Fibroblast of skin of left biceps (primary cell): ENCODE measurements at places on chromosomes 11 and 22.

- DNase-seq = peak; percentile 72
These were observed 87.0 kb upstream of the THY1 start for GRCh38 chr11:119509969-119510401.

- DNase-seq = peak; percentile 55
These were observed 18.6 kb upstream of the SCARF2 start for GRCh38 chr22:20456064-20456721.

DNA sequence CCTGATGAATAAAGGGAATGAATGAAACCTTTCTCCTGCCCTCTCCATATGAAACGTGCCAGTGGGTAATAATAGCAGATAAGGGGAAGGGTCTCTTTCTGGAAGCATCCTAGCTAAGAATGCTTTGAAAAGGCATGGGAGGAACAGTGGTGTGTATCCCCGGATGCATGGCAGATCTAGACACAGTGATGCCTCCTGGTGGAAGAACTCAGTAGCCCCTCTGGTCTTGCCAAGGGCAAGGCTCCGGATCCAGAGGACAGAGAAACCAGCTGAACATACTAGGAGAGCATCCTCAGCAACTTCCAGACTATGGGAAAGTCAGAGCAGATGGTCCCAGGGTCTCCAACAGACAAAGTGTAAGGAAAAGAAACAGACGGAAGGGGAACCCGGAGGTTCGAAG, 6.4 kb downstream of the BAIAP2L2 start:
- no peak for DNase-seq

DNA sequence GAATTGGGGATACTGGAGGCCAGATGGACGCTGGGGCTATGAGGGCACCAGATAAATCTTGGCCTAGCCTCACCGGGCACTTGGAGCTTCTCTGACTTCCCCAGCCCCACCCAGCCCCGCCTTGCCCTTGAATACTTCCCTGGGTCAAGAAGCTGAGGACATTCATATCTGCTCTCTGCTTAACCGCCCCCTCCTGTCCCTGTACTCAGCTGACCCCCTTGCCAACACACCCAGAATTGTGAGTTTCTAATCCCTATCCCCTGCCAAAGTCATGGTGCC, 22.0 kb downstream of the FADS3 start:
- DNase-seq = no peak

- DNase-seq = no peak
These were observed 7.9 kb upstream of the OR56B4 start for GRCh38 chr11:6099577-6099976.

- no peak for DNase-seq
These were observed 684 bp downstream of the TNFRSF13C start for GRCh38 chr22:41925783-41926460.

- DNase-seq = no peak
These were observed 29.7 kb upstream of the KRTAP5-6 start for GRCh38 chr11:1667121-1667850.

GRCh38 chr11:72069200-72069599, 11.1 kb downstream of the NUMA1 start:
- no peak for DNase-seq

- DNase-seq = no peak
These were observed 15.6 kb upstream of the ARHGEF17 start for GRCh38 chr11:73292525-73292894.

DNA sequence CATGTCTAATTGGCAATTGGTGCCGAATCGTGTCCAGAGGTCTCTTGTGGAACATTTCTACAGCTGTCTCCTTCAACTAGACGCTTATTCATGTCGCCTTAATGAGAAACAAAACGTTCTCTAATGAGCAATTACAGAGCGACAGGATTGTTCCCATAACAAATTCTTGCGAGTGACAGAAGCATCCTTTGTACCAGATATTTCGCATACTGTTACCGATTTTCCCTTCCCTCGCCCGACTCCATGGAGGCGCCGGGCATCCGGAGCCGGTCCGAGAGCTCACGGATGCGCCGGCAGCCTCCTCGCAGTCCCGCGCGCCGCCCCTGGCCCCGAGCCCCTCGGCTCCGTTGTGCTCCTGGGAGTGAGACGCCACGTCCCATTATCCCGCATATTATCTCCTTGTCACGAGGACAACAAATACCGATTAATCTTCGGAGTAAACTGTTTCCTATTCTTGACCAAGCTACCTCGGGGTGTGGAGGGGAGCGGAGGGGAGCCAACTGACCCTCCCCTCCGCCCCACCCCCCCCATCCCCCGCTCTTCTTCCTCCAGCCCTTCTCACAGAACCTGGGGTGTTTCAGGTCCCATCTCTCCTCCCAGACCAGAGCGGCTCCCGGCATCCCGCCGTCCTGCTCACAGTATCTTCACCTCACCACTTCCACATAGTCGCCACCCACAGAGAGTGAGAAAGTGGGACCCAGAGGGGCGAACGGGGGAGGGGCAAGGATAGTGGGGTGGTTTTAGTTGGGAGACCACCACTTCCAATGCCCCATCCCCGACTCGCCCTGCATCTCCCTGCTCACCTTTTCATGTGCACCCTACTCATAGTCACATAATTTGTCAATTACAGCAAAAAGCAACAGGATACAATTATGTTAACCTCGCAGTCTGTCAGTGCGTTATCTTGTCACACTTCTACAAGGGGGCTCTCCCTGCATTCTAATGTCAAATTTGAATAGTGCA, 11.4 kb downstream of the PAX6 start:
- DNase-seq = no peak

- no peak for DNase-seq
These were observed 19.3 kb upstream of the XKR3 start for GRCh38 chr22:16844529-16844928.

DNA sequence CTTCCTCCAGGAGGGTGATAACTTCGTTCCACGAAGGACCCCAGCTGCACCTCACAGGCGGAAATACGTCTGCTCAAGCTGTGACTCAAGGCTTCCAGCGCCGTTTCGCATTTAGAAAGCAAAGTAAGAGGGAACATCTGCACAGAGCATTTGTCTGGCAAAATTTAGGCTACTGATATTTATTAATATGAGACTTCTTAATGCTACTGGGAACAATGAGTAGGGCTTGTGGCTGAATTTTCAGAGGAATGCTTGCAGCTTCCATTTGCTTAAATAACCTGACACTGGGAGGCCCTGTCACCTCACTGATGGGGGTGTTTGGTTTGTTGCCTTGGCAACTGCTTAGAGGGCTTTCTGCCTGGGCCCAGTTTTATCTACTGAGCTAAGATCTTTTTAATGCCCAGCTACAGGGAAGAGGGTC, 14.7 kb upstream of the ST14 start:
- DNase-seq = no peak

DNA sequence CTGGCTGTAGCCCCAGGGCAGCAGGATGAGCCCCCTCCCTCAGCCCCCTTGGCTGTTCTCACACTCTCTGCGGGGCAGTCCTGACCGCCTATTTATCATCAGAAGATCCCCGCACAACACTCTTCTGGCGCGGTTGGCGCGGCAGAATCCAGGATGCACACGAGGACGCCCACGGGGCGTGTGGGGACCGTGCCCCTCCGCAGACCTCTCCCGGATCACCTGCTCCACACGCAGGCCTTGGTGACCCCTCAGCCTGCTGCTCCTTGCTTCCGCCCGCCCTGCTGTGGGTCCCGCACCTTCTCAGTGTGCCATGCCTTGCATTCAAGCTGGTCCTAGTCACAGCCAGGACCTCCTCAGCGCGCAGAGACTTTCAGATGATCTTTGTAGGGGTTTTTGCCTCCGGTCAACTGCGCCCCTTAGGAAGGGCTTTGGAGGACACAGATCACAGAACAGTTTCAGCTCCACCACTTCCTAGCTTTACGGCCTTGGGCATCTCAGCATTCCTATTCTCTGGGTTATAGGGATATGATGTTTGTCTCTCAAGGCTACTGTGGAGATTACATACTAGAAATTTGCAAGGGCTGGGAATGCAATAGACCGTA, 841 bp upstream of the TUB start:
- DNase-seq = no peak

DNA sequence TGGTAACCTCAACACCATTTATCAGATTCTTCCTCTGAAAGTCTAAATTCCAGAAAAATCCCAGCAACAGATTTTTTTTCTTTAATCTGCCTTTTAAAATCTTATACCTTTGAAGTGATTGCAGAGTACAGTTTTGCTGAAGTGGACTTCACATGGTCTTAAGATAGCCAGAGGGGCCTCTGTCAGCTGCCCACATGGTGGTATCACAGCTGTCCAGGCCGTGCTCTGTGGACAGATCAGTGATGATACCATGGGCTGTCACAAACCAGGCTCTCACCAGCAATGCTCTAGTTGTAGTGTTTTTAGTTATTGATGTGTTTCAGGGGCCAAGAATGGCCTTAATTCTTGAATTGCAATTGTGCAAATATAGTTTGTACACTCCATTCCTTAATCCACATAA, 44.0 kb downstream of the PARVA start:
- no peak for DNase-seq

- peak; percentile 20 for DNase-seq
These were observed 182.8 kb downstream of the C11orf87 start for GRCh38 chr11:109604481-109605400.

DNA sequence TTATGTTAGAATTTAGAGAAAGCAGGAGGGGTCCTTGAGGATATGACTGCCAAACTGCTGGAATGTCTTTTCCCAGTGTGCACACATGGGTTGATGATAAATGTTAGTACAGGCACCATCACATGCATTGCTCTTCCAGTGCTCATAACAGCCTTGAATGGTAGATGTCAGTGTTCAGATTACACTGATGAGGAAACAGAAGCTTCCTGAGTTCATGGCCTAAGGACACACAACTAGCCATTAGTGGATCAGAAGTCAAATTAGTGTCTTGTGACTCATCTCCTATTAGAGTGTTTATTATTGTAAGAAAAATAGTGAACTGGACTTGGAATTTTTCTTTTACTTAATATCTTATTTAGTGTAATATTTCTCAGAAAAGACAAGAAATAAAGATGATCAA, 241.5 kb downstream of the DDX10 start:
- no peak for DNase-seq

- no peak for DNase-seq
These were observed at the start of gene OR51A4 for GRCh38 chr11:4947505-4947904. TSS of gene OR51A4 (minus strand) at chr11:4947605. CDS start at chr11:4947100, 505 bp downstream.

DNA sequence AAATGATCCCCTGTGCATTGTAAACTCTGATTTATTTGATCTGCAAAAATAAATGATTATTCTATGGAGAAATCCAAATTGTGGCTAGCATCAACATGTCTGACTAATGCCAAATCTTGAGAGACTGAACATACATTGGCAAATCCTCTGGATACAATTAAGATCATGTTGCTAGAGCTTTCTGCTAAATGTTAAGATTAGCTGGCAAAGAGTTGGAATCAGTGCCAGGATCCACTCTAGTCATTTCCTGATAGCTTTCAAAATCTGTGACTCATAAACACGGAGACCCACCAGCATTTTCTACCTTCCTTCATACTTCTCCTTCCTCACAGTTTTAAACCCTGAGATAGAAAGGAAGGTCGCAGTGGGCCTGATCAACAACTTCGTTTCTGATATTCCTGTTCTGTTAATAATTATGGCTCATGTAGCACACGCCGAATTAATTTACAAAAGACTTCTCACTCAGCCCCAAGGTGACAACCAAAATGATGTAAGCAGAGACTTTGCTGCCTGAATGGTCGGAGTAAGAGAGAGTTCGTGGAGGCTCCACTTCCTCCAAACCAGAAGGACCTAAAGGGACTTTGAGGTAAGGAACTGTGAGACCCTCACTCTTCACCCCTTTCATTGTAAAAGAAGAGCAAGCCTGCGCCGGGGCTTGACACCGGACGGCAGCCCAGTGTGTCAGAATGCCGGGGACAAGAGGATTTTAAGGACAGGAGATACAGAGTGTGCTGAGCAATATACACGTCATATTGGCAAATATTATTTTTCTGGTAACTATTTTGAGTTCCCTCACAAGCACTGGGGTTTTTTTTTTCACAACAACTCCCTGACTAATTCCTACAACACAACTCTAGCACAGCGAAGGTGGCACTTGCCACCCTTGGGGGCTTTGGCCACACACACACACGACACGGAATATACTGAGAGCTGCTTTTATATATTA, 42.0 kb downstream of the SERPINH1 start:
- DNase-seq = peak; percentile 81

DNA sequence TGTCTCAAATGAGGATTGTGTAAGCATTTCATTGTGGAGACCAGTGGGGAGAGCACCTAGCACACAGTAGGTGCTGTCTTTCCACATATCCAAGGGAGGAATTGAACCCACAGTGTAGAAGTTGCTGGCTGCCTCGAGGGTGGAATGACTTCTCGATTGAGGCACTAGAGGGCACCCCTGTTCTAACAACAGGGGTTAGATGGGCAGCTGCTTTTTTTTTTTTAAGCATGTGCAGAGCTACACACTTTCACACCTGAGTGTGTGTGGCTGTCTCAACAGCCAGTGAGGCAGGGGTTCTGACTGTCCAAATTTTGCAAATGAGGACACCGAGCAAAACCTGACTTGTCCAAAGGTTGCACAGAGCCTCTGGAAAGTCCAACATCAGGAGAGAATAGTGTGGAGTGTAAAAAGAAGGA, 118.2 kb upstream of the CRYBB3 start:
- no peak for DNase-seq

DNA sequence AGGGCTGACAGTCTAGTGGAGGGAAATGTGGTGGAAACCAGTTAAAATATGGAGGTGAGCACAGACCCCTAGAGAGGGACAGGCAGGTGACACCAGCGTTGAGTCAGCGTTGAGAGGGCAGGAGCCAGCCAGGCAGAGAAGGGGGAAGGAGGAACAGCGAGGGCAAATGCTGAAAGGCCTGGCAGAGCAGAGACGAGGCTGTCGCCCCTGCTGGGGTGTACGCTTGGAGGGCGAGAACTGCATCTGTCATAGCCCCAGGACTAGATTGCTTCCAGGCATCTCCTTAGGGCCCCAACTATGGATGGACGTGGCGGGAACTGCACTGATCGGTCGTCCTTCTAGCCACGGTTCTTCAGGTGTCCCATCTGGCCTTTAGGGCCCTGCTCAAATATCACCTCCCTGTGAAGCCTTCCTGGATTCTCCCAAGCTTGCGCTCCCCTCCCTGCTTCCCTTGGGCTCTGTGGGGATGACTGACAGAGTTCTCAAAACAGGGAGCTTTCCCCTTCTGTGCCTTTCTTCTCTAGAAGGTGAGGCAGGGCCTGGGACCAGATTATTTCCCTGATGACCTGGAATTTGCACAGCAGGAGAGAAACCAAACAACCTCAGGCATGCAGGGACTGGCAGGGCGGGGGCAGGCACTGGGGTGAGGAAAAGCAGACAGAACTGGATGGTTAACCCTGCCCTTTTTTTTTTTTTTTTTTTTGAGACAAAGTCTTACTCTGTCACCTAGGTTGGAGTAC, 11.1 kb downstream of the SYNGR1 start:
- no peak for DNase-seq

GRCh38 chr11:15484398-15484797, 369.7 kb downstream of the INSC start:
- no peak for DNase-seq

GRCh38 chr11:63510360-63511047, 4.6 kb downstream of the LGALS12 start:
- no peak for DNase-seq

DNA sequence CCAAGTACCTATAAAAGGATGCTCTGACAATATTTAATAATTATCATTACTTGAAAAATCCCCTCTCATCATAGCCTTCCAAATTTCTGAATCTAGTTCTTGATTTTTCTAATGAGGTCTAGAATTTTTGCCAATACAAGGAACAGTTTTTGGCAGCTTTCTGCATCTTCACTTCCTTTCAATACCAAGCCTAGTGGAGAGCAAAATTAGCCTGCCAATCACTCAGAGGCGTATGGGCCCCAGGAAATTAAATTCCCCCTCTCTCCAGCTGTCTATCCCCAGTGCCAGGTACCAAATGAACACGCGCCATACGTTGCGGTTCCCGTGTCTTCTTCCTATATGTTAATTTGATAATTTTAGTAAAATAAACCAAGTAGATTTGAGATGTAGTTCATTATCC, 293.9 kb downstream of the NTM start:
- no peak for DNase-seq

- no peak for DNase-seq
These were observed 679.4 kb upstream of the KIRREL3 start for GRCh38 chr11:127679816-127680545.
